Gastroesophageal sphincter (tissue), 4 donors: ENCODE measurements at places on chromosomes 4 and X. TPM values are rescaled to one million over a fixed set of nuclear protein-coding genes. Genes with fewer than 3 reads are reported as not detected.

MAGEA1 gene
- not detected for total RNA-seq

- no peak for ATAC-seq
Measured at GRCh38 chr4:26993967-26994366, 133.3 kb downstream of the STIM2 start.

DNA sequence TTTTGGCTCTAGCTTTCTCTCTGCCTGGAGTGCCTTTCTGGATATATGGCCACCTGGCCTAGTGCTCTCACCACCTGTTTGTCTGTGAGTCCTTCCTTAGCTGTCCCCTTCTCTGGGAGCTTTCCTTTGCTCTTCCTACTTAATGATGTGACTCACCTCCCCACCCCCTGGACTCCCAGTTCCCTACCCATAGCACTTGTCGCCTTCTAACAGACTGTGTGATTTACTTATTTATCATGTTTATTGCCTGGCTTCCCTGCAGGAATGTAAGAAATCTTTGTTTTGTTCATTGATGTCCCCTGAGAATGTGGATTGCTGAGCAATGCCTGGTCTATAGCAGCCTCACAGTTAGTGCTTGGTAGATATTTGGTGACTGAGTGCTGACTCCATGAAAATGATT is 18.9 kb downstream of the ADD1 start:
- ATAC-seq, result peak; percentile 47

- no peak for ATAC-seq
Measured at GRCh38 chr4:183022617-183023016, 76.4 kb upstream of the WWC2 start.

SUV39H1 gene
- 6.2 TPM for total RNA-seq

RAB41 gene
- total RNA-seq, result not detected

- no peak for ATAC-seq
Measured at GRCh38 chr4:177938226-177938625, 496.0 kb upstream of the AGA start.

DNA sequence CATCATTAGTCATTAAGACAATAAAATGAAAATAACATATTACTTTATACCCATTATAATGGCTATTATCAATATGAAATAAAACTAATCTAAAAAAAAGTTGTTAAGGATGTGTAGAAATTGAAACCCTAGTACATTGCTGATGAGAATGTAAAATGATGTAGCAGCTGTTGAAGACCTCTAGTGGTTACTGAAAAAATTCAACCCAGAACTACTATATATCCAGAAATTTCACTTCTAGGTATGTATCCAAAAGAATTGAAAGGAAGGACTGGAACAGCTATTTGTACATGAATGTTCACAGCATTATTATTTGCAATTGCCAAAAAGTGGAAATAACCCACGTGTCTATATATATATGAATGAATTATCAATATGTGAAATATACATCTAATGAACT is 180.3 kb upstream of the KLHL4 start:
- no peak for ATAC-seq

EDA2R gene
- total RNA-seq, result 1.2 TPM
